NCI-H2081 treated with DMSO at 0.1 percent for 48 hours (cell line): ENCODE measurements at places on chromosomes 5 and 9.

- no peak for DNase-seq
Observed at GRCh38 chr9:21543187-21543586, 61.1 kb upstream of the IFNE start.

DNA sequence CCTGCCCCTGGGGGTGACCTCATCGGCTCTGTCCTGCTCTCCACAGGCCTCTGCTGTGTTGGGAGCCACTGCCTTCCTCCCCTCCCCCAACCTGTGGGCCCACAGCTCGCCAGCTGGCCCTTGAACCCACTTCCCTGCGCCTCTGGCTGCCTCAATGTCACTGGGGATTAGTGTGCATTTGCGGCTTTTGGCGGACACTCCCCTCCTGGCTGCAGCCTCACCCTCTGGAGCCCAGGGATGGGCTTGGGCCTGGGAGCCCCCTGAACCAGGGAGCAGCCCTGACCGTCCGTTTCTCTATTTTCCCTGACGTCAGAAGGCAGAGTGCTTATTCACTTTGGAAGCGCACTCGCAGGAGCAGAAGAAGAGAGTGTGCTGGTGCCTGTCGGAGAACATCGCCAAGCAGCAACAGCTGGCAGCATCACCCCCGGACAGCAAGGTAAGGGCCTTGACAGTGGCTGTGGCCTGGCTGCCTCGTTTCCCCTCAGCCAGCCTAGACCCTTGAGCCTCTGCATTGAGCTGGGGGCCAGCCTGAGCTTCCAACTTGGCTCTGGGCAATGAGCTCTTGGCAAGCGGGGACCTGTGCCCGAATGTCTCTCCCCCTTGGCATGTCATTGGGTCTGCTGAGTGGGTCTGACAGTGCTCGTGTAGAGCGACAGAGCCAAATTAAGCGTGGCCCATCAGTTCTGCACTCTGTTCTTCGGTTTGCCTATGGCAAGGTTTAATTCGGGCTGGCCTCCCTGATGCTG is 73.1 kb downstream of the RGS3 start:
- DNase-seq = no peak

DNA sequence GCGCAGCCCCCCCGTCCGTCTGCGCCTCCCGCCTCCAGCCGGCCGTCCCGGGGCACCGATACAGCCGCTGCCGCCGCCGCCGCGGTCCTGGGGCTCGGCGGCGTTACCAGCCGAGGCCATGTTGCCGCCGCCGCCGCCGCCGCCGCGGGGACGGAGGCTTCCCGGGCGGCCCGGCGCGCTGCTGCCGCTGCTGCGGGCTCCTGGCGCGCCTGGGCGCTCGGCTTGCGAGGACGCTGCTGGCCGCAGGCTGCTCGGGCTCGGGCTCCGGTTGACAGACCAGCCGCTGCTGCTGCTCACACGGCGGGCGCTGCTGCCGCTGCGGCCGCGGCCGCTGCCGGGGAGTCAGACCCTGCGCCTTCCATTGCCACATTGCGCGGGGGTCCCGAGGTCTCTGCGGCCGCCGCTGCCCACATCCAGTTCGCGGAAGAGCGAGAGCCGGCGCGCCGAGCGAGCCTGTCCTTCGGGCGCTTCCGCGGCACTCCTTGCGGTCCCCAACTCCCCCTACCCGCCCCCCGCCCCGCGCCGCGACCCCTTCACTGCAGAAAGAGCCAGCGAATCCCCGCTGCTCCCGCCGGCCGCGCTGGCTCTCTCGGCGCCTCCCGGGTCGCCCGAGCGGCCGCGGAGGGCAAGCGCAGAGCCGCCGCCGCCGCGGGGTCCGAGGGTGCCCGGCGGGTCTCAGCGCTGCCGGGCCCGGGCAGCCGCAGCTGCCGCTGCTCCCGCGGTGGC is 8.4 kb downstream of the PTCH1 start:
- no peak for DNase-seq

- DNase-seq = no peak
Observed at GRCh38 chr5:151432210-151432609, 15.2 kb upstream of the SLC36A1 start.

GRCh38 chr5:142784401-142784955 is 14.3 kb downstream of the ARHGAP26 start:
- DNase-seq = no peak

DNA sequence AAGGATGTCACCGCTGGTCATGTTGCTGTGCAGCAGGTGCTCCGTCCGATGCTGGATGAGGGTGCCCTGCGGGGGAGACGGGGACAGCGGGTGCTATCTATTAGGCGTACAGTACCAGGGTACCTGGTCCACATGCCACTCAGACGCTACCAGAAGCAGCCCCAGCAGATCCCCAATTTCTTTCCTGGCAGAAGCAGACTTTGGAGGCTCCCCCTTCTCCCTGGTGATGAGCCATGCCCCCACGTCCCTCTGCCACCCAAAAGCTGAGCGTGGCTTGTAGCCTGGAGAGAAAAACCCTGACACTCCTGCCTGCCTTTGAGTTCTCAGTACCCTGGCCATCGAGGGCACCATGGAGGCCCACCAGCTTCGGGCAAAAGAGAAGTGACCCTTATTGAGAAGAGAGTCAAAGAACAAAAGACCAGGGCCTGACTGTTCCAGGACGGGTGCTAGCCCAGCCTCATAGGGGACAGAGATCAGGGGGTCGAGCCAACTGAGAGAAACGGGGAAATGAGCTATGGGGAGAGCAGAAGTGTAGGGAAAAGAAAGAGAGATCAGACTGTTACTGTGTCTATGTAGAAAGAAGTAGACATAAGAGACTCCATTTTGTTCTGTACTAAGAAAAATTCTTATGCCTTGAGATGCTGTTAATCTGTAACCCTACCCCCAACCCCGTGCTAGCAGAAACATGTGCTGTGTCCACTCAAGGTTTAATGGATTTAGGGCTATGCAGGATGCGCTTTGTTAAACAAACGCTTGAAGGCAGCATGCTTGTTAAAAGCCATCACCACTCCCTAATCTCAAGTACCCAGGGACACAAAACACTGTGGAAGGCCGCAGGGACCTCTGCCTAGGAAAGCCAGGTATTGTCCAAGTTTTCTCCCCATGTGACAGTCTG is 62.0 kb upstream of the ZNF354B start:
- DNase-seq = no peak

GRCh38 chr9:113640418-113640817 is 176.9 kb downstream of the RGS3 start:
- DNase-seq = no peak

DNA sequence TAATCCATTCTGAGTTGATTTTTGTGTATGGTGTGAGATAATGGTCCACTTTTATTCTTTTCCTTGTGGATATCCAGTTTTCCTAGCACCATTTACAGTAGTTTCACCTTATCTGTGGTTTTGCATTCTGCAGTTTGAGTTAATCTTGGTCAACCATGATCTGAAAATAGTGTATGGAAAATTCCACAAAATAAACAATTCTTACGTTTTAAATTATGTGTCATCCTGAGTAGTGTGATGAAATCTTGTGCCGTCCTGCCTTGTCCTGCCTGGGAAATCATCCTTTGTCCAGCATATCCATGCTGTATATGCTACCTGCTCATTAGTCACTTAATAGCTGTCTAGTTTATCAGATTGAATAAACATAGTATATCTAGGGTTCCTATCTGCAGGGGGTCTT is 42.1 kb downstream of the CDC42SE2 start:
- no peak for DNase-seq

GRCh38 chr5:92041911-92042660 is 659.0 kb upstream of the ARRDC3 start:
- DNase-seq = no peak

DNA sequence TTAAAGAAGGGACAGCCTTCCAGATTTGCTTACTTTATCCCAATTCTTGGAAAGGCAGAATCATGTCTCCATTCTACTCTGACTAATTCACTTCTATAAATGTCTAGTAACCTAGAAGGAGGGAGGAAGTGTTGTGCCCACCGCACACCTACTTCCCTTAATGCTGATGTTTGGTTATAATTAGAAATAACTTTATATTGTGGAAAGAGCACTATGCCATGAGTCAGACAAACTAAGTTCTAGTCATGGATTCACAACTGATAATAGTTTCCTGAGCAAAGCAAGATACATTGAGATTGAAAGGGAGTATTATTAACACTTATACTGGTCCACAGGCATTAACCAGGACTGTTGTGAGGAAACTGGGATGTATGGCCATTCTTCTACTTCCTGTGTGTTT is 345.9 kb upstream of the RPS23 start:
- no peak for DNase-seq
